ENCODE measurements at places on chromosomes 16 and 17.

DNA sequence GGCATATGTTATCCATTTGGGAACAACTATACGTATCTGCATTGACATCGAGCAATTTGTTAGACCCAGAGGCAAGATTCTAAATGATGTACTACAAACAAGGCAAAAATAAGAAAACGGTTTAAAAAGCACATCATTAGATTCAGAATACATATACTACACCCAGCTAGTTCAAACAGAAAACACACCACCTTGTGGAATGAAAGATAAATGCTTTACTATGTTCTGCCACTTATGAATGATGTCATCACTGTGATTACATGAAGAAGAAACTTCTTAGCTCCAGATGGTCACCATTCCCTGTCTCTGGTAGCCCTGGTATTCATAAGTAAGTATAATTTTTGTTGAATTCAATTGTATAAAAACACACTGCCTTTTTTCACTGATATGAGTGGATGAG is 7.8 kb downstream of the NACA2 start:
- DNase-seq: no peak

DNA sequence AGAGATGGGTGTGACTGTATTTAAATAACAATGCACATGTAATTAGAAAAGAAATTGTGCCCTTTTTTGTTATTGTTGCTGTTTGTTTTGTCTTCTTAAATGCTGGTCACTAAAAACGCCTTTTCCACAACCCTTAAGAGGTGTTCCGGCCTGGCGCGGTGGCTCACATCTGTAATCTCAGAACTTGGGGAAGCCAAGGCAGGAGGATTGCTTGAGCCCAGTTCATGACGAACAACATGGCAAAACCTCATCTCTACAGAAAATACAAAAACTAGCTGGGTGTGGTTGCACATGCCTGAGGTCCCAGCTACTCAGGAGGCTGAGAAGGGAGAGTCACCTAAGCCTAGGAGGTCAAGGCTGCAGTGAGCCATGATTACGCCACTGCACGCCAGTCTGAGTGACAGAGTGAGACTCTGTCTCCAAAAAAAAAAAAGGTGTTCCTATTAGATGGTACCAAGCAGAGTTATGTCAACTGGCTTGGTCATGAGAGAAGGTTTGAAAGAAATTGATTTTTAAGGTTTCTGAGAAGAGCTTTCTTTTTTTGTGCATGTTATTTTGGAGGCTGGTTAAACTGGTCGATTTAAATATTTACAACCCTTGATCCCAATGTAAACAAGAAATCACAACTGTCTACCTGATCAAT is 23.5 kb upstream of the RFFL start:
- DNase-seq: no peak

DNA sequence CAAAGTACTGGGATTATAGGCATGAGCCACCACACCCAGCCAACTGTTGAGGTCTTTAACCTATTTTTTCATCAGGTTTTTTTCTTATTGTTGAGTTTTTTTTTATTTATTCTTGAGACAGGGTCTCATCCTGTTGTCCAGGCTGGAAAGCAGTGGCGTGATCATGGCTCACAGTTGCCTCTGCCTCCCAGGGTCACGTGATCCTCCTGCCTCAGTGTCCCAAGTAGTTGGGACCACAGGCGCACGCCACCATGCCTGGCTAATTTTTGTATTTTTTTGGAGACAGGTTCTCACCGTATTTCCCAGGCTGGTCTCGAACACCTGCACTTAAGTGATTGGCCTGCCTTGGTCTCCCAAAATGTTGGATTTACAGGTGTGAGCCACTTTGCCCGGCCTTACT is 95.9 kb downstream of the BCAS3 start:
- DNase-seq: no peak

GRCh38 chr16:49860593-49860992 is 4.7 kb upstream of the ZNF423 start:
- DNase-seq: no peak

- DNase-seq: peak; percentile 97
Observed at GRCh38 chr16:1942810-1943726, at the start of gene MSRB1. MSRB1 (minus strand) TSS chr16:1943199; CDS start chr16:1943156, 43 bp downstream.

DNA sequence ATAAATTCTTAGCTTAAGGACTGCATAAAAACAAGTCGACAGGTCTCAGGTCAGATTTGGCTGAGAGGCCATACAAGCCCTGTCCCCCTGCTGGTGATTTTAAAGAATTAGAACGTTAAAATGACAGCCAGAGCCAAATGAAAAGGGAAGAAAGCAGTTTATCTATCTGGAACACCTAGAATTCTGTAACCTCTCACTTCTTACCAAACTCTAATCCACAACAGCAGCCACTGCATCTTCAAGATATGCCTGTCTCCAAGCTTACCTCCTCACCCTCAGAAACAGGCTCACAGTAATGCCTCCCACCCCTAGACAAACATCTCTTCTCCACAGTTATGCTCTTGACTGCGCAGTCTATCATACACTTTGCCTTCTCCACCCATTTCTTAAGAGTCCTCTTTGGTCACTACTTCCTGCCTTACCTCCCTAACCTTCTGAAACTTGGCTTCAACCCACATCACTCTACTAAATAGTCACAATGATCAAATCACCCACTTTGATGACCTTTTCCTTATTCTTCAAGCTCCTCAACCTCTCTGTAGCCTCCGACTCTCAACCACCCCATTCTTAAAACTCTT is 14.2 kb downstream of the ANKFY1 start:
- DNase-seq: no peak

- no peak for DNase-seq
Observed at GRCh38 chr16:46482895-46483294, 138.3 kb downstream of the SHCBP1 start.

- no peak for DNase-seq
Observed at GRCh38 chr17:49520386-49521087, 25.4 kb downstream of the NGFR start.

GRCh38 chr17:78232859-78233173 is 1.4 kb downstream of the TMEM235 start:
- no peak for DNase-seq

DNA sequence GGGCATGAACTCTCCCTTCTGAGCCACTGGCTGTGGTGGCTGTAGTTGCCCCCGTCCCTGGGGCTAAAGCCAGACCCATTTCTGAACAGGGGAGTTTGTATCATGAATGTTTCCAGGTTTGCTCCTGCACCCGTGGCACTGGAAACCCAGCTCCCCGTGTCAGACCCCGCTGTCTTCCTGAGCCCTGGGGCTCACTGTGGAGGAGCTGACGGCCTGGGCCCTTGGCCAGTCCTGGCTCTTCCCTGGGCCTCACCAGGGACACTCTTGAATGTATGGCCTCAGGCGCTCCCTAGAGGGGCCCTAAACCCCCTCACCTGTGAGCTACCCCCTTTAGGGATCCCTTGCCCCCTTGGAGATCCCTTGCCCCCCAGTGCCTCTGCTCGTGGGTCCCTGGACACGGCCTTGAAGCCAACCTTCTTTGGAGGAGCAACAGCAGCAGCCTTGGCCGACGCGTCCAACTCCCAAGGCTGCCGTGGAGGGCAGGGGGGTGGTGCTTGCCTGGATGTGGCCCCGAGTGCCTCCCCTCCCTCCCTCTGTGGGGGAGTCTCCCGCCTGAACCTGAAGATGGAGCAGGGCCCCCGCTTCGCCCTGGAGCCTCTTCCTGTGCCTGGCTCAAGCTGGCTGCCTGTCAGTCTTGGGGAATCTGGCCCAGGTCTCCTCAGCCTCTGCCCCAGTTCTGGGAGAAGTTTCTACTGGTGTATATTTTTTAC is 15.9 kb downstream of the CASKIN2 start:
- DNase-seq: no peak

DNA sequence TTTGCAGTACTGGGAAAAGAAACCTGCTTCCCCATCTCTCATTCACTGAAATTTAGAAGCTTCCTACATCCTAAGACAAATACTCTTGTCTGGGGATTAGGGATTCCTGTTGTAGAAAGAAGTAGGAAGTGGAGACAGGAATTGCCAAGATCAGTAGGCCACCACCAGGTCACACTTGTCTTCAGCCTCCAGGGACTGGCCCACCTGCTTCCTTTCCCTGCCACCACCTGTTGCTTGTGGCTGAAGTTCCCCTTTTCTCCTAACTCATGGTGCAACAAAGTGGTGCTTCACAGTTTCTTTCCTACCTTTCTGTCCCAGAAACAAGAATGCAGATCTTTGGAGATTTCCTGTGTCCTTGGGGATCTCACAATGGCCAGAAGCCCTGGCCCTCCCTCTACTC is 82.4 kb downstream of the WNT3 start:
- no peak for DNase-seq

GRCh38 chr17:70242781-70243437 is 73.6 kb downstream of the KCNJ2 start:
- DNase-seq: no peak

GRCh38 chr17:48909783-48910182 is 1.6 kb downstream of the UBE2Z start:
- no peak for DNase-seq

DNA sequence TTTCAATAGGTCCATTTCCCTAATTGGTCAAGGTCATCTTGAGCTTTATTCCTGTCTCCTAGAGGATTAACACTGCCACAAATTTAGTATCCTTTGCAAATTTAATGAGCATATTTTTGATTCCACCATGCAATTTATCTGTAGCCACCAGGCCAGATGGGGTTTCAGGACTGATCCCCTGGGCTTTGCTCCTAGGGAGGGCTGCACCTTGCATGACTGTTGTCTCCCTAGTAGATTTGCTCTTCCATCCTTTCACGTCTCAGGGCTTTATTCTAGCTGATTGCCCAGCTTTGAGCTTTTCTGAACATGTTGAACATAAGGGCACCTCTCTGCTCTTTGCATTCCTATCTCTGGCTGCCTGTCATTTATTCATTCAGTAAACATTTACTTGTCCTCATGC is 7.7 kb upstream of the KCNH6 start:
- DNase-seq: no peak

GRCh38 chr16:324451-325334 is 27.8 kb downstream of the AXIN1 start:
- peak; percentile 29 for DNase-seq

DNA sequence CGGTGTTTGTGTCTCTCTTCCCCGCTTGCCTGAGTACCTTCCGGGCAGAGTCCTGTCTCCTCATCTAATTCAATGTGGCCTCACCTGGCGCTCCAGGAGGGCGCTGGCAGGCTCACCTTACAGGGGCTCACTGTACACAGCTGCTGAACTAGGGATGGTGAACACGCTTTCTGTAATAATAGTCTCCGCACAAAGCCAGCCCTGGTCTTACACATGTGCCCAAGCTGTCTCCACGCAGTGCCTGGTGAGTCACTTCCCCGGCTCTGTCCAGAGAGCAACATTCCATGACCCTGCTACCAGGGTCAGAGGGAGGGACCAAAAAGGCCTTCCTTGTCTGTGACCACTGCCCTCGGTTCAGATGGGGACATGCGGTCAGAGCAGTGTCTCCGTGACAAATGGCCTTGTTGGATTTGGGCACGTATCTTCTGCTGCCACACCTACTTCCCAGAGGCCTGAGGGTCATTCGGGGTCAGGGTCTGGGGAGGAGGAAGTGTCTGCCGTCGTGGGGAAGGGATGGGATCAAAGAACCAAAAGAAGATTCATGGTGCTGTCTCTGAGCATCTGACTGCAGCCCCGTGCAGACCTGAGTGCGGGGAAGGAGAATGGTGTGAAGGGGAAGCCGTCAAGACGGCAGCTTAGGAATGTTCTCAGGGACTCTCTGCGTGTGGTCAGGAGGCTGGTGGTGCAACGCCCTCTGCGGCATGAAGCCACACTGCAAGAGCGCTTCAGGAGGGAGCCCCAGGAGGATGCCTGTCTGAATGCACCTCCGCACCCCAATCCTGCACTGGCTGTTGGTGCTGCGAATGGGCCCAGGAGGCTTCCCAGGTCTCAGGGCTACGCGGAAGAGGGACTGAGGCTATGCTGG is 68.8 kb downstream of the IL21R start:
- no peak for DNase-seq

DNA sequence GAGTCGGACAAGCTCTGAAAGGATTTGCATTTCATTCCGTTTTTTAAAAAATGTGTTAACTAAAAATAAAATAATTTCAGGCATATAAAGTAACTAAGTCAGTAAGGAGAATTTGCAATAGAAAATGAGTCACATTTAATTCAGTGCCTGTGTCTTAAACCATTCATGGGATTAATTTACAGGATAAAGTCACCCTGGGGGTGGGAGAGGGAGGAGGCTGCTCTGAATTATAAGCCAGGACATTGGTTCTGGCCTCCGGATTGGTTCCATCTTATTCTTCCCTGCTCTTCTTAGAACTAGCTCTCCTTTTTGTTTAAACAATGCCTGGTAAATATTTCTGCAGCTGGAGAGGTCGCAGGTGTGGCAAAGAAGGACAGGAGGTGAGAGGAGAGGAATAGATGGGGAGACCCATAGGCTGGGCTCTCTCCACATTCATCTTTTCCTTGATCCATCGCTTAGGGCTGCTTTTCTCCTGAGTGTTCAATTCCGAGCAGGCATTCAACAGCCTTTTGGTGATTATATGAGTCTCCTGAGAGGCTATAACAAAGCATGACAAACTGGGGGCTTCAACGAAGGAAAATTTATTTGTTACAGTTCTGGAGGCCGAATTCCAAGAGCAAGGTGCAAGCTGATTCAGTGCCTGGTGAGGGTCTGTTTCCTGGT is 319.2 kb downstream of the PHKB start:
- DNase-seq: no peak

DNA sequence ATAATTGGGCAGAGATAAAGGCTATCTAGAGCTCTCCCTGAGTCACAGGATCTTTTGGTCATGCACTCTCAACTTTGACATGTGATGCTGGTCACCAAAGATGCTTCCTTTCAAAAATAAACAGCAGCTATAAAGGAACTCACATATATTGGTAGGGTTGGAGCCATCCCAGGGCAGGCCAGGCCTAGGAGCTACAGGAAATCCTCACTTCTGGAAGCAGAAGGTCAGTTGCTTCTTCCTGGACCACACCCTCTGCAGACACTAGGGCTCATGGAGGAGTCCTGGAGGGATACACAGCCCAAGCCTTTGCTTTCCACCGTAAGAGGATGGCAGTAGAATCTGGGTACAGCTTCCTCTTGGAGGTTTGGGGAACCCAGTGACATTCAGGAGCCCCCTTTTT is 24.6 kb downstream of the SOST start:
- no peak for DNase-seq

DNA sequence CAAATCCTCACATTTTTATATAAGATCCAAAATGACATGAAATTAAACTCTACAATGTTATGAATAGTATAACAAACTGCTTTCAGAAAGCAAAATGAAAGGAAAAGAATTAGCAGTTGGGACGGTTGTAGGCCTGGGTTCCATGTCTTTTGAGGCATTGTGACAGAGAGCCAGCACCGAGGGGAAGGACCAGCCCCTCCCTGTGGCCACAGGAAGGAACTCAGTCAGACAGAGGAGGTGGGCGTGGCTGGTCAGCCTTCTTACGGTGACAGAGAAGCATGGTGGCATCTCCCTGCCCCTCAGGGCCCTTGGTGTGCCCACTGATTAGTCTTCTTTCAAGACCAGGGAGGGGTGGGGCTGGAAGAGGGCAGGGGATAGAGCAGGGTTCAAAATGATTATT is 5.7 kb downstream of the ZNF319 start:
- no peak for DNase-seq

GRCh38 chr16:20311548-20311947 is 15.8 kb downstream of the GP2 start:
- DNase-seq: no peak

GRCh38 chr16:14020141-14020540 is 51.0 kb upstream of the MRTFB start:
- DNase-seq: no peak
